CD4-positive, alpha-beta T cell treated with Interleukin-15 for 1 hour (primary cell): ENCODE measurements at places on chromosomes 4 and X.

DNA sequence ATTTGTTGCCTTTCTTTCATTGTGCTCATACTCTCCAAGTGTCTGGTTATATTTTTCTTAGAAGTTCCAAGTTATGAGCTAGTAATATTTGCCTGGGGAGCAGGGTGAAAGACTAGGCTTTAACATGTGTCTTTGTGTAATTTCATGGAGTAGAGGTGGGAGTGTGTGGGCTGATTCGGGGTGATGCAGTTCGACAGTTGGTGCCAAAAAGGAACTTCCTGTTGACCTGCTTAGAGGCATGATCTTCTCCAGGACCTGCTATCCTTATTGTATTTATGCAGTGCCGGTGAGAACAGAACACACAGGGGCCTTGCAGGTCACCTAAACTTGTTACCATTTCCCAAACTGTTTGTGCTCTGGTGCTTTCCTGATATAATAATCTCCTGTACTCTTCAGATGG lies 21.2 kb downstream of the USP53 start:
- DNase-seq: no peak

DNA sequence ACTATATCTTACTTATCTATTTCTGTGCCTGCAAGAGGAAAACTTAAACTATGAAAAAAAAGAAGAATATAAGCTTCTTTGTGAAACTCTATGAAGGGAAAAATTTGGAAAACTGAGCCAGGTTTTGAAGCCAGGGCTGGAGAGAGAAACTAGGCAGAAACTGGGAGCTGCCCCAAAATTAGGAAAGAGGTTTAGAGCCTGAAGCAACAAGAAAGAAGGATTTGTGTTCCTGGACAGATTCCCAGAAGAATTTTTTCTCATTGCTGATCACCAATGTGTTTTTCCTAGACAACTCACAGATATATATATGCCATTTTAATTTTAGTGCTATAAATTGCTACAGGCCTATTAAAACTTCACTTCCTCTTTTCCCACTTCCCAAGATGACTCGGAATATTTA lies 245.0 kb upstream of the GEMIN8 start:
- no peak for DNase-seq

DNA sequence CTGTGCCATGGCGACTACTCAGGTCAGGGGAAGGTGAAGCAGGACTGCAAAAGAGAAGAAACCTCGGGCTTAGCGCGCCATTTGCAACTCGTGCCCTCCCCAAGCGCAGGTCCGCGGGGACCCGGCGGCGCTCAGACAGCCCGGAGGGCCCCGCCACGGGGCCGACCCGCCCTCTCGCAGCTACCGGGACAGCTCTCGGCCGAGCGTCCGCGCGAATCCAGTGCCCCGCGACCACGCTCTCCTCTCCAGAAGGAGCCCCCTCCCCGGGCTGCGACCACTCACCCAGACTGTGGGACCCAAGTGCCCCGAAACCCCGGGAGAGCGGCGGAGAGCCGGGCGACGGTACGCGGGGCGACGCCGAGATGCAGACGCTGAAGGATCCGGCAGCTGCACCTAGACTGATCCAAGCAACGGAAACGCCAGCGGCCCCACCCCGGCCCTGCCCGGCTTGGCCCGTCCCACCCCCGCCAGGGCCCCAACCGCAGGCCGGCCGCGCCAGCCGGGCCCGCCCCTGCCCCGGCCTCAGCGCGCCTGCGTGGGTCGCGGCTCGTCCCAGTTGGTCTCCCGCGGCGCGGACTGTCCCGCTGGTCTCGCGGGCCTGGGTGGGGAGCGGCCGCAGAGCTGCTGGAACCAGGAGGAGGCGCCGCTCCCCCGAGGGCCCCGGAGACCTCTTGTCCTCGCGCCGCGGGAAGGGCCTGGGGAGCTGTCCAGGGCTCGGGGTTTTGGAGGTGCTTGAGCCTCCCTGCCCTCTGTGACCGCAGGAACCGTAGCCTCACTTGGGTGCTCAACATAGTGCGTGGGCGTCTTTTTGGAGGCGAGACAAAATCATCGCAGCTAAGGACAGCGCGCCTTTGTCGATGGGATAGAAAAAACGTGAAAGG lies at the start of gene ANXA5:
TSS of gene ANXA5 (minus strand) at position 400 of the 881 bp plus-strand sequence. CDS start at position 9, 391 bp downstream.
- peak; percentile 83 for DNase-seq

DNA sequence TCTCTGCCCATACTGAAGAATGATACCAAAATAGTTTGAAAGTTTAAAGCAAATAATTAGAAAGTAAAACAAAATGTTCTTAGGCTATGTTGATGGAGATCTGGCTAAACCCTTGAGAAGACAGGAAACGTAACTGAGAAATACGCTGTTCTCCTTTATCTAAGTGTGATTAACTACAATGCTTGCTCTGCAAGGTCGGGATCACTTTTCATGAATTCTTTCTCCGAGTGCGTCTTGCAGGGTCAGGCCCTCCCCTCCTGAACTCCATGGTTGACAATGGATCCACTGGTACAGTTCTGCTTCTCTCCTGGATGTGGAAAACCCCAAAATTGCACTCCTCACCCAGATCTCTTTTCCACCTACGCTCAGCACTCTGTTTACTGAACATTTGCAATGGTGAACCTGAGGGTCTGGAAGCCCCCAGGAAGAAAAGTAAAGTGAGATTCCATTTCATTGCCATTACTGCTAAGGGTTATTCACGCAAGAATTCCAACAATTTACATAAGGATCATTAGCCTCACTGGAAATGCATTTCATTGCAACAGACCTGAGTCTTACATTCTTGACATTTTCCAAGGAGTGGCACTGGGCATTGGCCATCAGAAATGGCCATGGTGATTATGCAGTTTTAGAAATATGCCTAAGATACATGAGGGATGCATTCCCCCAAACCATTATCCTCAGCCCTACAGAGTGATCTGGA lies 24.6 kb upstream of the WWC2 start:
- no peak for DNase-seq

GRCh38 chr4:41189076-41189475 lies 25.3 kb downstream of the APBB2 start:
- DNase-seq: no peak

GRCh38 chr4:186617921-186618320 lies 62.6 kb upstream of the MTNR1A start:
- DNase-seq: no peak

DNA sequence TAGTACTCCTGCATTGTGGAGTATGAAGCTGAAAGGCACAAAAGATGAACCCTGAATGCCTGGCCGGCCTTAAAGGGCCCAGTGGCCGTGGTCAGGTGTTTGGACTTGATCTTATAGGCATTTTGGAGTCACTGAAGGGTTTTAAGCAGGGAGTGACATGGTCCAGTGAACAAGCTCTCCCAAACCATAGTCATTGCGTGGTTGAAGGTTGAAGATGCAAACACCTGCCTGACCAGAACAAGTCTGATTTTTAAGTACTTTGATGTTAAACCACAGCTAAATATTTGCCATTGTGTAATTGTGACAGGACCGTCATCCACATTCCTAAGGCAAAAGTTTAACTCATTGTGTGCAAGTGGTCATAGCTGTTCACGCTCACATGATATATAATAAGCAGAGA lies 3.3 kb downstream of the STK32B start:
- DNase-seq: no peak

DNA sequence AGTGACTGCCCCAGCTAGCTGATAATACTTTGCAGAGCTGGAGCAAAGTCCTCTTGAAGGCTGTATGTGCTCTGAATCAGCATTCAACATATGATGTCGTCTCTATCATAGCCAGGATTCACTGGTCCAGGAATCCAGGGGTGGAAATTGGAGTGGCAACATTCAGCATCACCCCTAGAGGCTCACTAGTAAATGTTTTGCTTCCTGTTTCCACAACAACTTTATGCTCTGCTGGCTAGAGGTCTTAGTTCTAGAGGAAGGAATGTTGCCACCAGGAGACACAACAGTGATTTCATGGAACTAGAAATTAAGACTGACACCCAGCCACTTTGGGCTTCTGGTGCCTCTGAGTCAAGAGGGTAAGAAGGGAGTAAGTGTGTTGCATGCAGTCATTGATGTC lies 11.3 kb downstream of the MAGEA1 start:
- no peak for DNase-seq

- DNase-seq: no peak
Measured at GRCh38 chr4:188145601-188146000, 6.4 kb downstream of the TRIML1 start.

DNA sequence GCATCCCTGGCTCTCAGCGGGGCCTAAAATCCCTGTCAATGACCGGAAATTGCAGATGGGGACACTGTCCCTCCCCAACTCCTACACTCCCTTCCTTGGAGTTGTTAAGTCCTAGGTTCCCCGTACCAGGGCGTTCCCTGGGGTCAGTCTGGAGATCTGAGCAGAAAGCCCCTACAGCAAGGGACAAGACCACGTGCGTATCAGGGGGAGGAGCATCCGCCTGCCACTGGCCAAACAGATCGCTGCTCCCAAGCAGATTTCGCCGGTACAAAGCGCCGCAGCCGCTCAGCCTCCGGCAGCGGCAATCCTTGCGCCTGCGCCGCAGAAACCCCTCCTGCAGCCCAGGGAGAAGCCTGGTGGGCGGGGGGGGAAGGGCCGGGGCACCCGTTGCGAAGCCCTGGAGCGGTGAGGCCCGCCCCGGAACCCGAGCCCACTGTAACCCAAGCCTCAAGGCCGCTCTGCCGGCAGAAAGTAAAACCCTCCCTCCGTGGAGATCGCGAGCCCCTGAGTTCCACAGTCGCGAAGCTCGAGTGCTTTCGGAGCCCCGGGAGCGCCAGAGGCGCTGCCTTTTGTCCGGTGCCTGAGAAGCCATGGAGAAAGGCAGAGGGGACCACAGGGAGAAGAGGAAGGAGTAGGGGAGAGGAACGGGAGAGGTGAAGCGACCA lies 2.7 kb downstream of the CRMP1 start:
- no peak for DNase-seq

GRCh38 chr4:13933191-13933590 lies 305.7 kb upstream of the BOD1L1 start:
- DNase-seq: no peak

DNA sequence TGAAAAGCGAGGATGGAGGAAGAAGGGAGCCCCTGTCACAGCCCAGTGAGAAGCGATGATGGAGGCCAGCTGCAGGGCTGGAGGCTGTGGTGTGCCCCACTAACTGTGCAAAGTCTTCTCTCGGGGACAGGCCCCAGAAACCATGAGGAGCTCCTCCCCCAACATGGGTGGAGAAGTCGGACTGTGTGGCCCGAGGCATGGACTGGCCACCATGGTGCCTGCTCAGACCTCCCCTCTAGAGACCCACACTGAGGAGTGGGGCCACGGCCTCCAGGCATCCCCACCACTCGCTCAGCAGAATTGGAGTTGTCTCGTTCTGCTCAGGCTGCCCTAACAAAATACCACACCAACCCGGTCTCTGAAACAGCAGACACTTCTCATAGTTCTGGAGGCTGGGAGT lies 12.2 kb upstream of the PDE6B start:
- no peak for DNase-seq

DNA sequence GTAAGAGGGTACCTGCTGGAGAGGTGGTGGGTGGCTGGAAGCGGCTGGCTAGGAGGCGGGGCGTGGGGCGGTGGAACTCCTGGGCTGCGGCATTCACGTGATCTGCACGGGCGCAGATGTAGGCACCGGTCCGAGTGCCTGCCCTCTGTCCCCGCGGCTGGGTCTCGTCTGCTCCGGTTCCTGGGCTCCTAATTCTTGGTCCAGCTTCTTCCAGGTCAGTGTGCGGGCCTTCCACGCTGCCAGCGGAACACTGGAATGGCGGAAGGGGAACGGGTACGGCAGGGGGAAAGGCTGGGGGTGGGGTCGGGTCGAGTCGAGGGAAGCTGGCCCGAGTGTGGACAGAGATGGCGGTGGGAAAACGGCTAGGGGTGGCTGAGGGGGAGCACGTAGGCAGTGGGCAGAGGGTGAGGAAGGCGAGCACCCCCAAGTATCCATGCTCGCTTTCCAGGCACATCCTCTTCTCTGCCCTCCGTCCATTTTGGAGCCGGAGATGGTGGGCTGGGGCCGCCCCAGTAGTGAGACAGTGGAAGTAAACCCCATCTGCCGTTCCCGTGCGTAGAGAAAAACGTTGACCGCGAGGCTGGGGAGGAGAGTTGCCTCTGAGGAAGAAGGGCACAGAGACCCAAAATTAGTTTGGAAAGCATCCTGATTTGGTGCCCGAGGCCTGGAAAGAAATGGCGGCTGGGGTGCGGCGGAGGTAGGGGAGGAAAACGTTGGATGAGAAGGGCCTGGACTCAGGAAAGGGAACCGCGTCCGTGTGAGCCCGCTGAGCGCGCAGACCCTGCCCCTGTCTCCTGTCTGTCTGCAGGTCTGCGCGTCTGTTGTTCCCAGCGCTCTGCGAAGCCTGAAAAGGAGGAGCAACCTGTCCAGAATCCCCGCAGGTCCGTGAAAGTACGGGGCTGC lies at the start of gene TCEAL4:
TSS of gene TCEAL4 (plus strand) at position 105 of the 903 bp plus-strand sequence. CDS start 1,161 bp downstream, outside the sequence.
- DNase-seq: peak; percentile 39

- no peak for DNase-seq
Measured at GRCh38 chr4:24103434-24104157, 213.7 kb upstream of the PPARGC1A start.

DNA sequence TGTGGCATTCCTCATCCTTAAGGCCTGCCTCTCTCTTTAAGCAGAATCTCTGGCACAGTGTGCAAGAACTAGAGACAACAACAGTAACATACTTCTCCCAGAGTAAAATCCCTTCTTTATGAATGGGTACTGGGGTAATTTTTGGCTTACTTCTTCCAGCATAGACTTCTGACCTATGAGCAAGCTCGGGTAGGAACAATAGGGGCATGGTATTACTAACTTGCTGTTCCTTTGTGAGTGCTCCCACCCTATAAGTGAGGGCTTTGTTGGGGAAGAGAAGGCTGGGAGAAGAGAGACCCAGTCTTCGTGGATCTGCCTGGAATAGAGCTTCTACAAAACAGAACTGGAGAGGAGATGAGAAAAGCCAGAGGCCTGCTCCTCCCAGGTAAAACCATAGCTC lies 30.2 kb downstream of the CLDN2 start:
- no peak for DNase-seq

- DNase-seq: no peak
Measured at GRCh38 chr4:188989371-188989770, 850.1 kb downstream of the TRIML1 start.

- no peak for DNase-seq
Measured at GRCh38 chrX:8453611-8454010, 11.0 kb upstream of the VCX3B start.

- no peak for DNase-seq
Measured at GRCh38 chr4:32589853-32590252, 1869.7 kb downstream of the PCDH7 start.

DNA sequence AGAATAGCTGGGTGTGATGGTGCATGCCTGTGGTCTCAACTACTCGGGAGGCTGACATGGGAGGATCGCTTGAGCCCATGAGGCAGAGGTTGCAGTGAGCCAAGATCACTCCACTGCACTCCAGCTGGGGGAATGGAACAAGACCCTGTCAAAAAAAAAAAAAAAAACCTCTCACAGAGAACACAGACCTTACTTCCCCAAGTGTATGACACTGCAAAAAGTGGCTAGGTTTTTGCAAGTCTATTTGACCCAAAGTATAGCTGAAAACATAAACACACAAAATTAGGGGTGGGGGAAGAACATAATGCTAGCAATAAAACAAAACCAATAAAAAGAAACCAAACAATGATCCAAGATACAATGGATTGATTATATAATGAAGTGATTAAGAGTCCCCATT lies 6.7 kb downstream of the LAMP2 start:
- DNase-seq: no peak

DNA sequence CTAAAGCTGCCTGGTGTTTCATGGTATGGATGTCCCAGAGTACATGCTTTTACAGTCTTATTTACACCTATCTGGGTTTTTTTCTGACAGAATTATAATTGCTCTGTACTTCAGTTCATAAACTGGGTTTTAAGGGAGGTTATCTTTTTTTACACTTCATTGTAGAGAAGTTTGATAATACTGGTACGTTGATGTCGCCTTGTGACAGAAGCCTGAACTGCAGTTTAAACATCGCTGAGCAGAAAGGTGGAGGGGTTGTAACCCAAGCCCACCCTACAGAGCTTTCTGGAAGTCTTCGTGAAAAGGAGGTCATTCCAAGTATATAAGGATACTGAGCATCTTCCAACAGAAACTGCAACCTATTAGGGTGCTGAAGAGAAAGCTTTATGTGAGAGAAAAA lies 46.4 kb downstream of the BEX1 start:
- no peak for DNase-seq
